Activated CD4-positive, alpha-beta memory T cell treated with anti-CD3 and anti-CD28 coated beads, Interleukin-2, amount 10 ng/mL, durations not matched to agents 7 days and 5 days (primary cell): ENCODE measurements at places on chromosomes 4 and X. TPM values are rescaled to one million over a fixed set of nuclear protein-coding genes. Genes with fewer than 3 reads are reported as not detected.

The MAGED4 gene
- 0.53 TPM for total RNA-seq

The UGT2A1 gene
- not detected for total RNA-seq

The ZDHHC15 gene
- 0.03 TPM for total RNA-seq

The ASB12 gene
- not detected for total RNA-seq

The AFAP1 gene
- 5.9 TPM for total RNA-seq
